Activated naive CD4-positive, alpha-beta T cell treated with anti-CD3 and anti-CD28 coated beads for 36 hours (primary cell): ENCODE measurements at places on chromosomes 2 and 18.

- no peak for DNase-seq
Observed at GRCh38 chr2:151040039-151040438, 221.6 kb downstream of the RBM43 start.

DNA sequence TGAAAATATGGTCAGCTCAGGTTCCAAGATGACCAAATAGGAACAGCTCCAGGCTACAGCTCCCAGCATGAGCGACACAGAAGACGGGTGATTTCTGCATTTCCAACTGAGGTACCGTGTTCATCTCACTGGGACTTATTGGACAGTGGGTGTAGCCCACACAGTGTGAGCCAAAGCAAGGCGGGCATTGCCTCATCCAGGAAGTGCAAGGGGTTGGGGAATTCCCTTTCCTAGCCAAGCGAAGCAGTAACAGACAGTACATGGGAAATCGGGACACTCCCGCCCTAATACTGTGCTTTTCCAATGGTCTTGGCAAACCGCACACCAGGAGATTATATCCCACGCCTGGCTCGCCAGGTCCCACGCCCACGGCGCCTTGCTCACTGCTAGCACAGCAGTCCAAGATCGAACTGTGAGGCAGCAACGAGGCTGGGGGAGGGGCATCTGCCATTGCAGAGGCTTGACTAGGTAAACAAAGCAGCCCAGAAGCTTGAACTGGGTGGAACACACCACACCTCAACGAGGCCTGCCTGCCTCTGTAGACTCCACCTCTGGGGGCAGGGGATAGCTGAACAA, 57.5 kb downstream of the WDPCP start:
- no peak for DNase-seq

GRCh38 chr2:159711562-159712142, 654 bp upstream of the MARCHF7 start:
- no peak for DNase-seq

DNA sequence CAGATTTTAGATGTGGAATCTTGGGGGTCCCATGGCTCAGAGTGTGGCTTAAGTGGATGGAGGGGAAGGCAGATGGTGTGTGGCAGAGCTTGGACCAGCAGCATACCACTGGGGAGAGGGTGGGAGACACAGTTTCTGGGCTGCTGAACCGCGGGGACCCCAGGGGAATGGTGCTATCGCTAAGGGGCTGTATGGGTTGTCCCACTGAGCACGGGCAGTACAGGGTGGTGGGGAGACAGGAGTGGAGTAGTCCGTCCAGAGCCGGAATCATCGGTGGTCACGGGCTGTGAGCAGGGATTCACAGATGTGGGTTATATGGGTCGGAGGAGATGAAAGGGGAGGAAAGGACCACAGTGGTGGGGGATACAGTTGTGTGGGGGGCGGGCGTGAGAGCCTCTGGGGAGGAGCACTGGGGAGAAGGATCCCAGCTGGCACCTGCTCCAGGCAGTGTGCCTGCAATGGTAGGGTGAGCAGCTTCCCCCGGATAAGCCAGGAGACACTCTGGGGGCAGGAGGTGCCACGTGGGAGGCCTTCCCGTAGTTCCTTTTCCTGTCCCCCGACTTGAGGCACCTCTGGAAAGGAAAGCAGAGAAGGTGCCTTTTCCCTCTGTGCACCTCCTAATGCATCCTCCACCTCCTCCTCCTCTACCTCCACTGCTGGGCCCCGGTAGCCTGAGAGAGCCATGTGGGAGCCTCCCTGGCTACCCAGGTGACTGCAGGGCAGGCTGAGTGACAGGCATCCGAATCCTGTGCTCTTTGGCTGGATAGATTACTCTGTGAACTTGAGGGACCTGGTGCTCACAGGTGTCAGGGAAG, 24.9 kb downstream of the IGFBP5 start:
- DNase-seq = no peak

- no peak for DNase-seq
Observed at GRCh38 chr2:57908736-57909161, 137.9 kb upstream of the VRK2 start.

DNA sequence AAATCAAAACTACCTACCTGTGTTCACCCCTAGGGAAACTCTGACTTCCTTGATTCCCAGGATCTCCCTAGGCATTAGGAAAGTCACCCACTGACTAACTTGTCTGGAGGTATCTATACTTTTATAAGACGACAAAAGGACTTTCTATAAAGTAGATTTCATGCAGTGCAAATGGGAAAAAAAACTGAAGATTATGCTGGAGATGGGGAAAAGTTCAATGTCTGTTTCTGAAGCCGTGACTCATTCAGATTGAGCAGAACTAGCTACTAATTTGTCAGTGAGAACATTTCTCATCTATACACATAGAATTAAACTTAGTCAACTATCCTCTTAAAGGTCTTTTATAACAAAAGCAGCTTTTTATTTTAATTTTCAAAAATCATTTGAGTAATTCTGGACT, 6.0 kb downstream of the SEPTIN10 start:
- no peak for DNase-seq

- DNase-seq = no peak
Observed at GRCh38 chr18:27749194-27749593, 427.7 kb downstream of the CDH2 start.

- DNase-seq = no peak
Observed at GRCh38 chr18:74283646-74284045, 8.1 kb downstream of the CYB5A start.

DNA sequence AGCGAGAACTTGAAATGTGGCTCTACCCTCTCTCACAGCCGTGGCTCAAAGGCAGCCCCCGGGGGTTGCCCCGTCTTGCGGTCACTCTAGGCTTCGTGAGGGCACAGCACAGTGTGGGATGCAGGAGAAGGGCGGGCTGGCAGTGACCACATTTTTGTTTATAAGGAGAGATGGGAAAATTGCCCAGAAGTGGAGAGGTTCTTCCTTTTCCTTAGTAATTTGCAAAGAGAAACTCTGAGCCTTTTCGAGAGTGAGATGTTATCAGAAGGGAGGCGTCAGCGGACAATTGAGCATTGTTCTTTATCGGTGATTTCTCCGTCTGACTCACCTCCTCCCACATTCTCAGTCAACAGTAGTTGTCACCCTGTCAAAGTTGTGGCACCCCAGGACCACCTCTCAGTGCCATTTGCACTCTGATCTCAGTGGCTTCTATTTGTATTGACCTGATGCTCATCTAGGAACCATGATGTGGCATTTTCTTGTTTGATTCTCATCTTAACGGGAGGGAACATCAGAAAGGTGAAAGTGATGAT, 89.6 kb downstream of the ACAA2 start:
- peak; percentile 8 for DNase-seq
